GM19239 (cell line): ENCODE measurements at places on chromosomes 5 and 9.

- DNase-seq, result no peak
Measured at GRCh38 chr5:160398806-160399205, 1.0 kb downstream of the FAM200C start.

- no peak for DNase-seq
Measured at GRCh38 chr9:123364241-123364824, 8.3 kb downstream of the CRB2 start.

DNA sequence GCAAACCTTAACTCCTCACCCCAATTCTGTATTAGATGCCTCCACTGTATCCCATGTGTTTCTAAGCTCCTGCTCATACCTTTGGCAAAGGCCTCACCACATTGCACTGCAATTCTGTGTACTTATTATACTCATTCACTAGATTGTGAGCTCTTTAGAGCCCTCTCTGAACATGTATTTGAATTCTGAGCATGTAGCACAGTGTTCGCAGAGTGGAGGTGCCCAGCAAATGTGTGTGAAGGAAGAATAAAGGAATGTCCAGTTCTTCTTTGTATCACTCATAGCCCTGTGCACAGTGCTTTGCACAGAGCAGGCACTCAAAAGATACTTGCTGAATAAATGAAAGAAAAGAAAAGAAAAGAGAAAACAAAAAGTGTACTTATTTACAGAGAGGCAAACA is 301.1 kb upstream of the EFNA5 start:
- no peak for DNase-seq

GRCh38 chr5:139138809-139139208 is 59.4 kb downstream of the SIL1 start:
- no peak for DNase-seq

DNA sequence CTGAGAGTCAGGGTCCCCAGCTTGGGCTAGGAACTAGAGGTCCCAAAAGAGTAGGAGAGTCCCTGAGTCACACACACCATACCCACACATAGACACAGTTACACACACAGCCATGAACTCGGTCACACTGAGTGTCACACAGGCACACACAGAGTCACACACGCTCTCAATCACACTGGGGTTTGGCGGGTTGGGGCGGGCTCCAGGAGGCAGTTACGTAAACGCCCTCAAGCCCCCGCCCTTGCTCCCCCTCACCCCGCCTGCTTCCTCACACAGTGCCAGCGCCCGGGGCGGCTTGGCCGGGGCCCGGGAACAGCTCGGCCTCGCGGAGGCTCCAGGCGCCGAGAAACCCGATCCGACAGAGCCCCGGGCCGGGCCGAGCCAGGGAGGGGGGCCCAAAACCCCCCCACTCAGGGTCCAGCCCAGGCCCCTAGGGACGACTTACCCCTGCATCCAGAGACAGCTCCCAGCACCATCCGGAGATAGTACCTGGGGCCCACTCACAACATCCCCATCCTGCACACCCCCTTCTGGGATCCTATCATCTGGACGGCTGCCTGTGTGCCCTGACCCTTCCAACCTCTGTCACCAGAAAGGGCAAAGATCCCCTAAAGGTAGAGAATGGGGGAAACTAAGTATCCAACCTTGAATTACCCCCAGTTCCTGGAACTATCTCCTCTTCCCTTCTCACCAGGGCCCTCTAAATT is 3.5 kb upstream of the CNTFR start:
- no peak for DNase-seq

GRCh38 chr9:87836951-87837705 is 45.5 kb upstream of the SPATA31E1 start:
- no peak for DNase-seq
